ENCODE measurements at places on chromosomes 5 and 9.

- no peak for DNase-seq
These were observed 110.1 kb upstream of the ABCA1 start for GRCh38 chr9:105038051-105038450.

GRCh38 chr5:176891331-176891958 lies 7.7 kb downstream of the HK3 start:
- no peak for DNase-seq

DNA sequence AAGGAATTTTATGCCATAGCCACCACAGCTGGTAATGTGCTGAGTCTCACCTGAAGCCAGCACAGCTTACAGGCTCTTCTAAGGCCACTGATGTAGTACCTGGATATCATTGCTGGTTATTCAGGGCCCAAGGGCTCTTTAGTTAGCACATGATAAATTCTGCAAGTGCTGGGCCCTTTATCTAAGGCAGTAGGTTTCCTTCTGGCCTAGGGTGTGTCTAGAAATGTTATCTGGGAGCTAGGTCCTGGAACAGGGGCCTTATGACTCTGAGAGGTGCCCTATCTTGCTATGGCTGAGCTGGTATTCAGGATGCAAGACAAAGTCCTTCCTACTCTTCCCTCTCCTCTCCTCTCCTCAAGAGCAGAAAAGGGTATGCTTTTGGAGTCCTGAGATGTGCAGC lies 1424.5 kb upstream of the NUDT12 start:
- DNase-seq, result no peak

DNA sequence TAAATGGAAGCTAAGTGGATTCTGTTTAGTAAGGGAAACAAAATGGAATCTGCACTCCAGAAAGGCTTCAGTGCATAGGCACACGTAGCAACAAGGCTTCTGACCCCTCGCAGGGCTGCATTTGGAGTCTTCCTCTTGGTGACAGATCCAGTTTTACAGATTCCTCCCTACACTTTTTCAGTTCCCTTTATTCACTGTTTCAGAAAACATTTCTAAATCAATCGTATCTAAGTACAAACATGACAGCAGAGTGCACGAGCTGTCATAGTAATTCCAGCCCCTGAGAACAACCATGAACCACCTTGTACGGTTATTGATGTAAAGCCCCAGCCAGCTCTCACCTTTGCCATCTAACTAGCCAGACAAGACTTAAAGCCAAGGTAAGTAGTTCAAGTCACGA lies 491.6 kb downstream of the SEMA5A start:
- DNase-seq, result no peak

- DNase-seq, result no peak
These were observed 156.4 kb downstream of the CACNA1B start for GRCh38 chr9:138033950-138034349.

DNA sequence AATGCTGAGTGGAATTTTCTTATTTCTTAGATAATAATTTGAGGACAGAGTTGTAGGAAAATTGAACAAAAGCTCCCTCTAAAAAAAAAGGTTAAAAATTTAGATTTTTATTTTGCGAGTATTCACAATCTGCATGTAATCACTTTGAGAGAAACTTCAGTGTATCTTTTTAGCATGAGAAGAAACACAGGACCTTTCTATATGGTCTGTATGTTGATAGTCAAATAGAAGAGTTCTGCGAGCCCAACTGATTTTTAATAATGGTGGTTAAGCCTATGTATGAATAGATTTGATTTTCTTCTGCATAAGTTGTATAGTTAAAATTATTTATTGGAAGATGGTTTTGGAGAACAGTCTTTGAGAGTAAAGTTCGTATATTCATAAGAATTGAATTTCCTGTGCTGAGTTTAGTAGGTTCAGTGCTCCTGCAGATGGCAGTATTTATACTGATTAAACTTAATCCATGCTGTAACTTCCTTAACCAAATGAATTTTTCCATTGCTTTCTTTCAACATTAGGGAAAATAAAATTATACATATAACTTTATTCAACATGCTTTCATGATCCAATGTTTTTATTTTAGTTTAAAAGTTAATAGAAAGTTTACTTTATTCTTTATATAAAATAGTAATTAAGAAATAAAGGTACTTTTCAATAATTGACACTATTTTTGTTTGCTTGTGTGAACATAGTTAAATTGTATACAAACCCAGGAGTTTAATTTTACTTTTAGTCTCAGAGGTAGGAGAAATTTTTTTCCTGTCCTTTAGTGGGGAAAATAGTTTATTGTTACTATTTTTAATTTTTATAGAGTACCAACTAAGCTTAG lies 19.6 kb downstream of the TCERG1 start:
- DNase-seq, result peak; percentile 51

- DNase-seq, result no peak
These were observed 206.2 kb upstream of the EFNA5 start for GRCh38 chr5:107876906-107877305.
